ENCODE measurements at places on chromosomes 13 and 19. TPM values are rescaled to one million over a fixed set of nuclear protein-coding genes. Genes with fewer than 3 reads are reported as not detected.

DNA sequence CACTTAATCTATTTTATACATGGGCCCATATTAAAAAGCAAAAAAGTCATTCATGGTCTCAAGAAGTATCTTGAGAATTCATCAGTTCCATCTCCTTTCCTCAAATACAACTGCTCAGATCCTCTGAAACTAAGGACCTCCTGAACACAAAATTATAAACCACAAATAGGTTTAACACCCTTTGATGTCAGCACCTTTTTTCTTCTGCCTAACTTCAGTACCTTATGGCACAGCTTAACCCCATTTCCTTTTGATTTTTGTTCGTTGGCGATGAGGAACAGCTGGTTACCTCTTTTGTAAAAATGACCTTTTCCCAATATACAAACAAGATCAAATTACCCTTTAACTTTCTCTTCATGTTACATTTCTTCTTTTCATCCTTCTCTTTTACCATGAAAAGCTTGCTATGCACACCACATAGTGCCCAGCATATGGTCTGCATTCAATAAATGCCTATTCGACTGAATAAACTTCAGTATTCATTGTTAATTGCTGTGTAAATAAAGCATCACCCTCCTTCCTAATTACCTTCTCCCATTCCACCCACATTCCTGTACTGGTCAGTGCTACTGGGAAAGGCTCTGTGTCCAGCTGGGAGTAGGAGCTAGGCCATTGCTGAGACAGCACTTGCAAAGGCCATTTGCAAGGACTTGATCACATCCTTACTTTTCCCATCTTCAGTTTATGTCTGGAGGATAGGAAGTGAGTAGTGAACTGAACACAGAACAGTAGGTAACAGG is 317.9 kb downstream of the SHISA2 start:
- no peak for ATAC-seq

DNA sequence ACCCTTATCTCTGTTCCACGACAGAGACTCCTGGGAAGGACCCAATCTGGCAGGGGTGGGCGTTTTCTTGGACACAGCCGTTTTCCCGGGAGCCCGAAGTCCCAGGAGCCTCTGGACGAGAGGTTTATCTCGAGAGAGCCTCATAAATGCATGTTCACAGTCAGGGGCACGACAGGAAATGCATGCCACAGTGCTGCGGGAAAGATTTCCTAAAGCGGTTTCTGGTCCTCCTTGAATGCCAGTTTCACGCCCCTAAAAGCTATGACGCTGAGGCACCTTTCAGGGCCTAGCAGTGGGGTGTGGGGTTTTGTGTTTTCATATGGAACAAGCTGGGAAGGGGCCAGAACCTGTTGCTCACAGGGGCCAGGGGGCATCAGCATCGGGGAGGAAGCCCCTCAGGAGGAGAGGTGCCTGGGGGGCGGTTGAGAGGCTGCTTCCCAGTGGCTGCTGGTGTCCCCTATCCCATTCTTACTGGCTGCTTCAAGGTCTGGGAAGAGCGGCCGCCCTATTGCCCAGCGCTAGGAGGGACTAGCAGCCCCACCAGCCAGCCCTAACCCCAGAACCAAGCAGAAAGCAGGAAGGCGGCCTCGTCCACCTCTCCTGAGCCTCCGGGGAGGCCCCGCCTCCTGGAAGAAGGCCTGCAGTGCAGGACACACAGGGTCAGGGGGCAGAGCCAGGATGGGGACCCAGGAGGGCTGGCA is 157.0 kb downstream of the KDM4B start:
- ATAC-seq, result no peak

ZNF226 gene
- 12.4 TPM for total RNA-seq

- peak; percentile 38 for ATAC-seq
Measured at GRCh38 chr19:2478278-2478755, 2.4 kb downstream of the GADD45B start.

DNA sequence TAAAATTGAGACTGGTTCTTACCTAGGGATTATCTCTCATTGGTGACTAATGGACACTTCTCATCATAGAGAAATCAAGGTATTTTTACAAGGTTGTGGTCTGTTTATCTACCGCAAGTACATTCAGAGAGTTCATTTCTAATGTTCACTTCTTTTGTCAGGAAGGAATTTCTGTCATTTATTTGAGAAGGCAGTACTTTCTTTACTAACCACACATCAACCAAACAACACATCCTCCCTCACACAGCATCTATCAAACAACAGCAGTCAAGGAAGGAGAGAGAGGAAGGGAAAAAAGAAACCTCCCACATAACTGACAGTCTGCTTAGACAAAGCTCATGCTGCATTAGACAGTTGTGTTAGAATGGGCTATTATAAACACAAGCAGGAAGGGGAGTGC is 182.3 kb upstream of the KLF12 start:
- no peak for ATAC-seq

DNA sequence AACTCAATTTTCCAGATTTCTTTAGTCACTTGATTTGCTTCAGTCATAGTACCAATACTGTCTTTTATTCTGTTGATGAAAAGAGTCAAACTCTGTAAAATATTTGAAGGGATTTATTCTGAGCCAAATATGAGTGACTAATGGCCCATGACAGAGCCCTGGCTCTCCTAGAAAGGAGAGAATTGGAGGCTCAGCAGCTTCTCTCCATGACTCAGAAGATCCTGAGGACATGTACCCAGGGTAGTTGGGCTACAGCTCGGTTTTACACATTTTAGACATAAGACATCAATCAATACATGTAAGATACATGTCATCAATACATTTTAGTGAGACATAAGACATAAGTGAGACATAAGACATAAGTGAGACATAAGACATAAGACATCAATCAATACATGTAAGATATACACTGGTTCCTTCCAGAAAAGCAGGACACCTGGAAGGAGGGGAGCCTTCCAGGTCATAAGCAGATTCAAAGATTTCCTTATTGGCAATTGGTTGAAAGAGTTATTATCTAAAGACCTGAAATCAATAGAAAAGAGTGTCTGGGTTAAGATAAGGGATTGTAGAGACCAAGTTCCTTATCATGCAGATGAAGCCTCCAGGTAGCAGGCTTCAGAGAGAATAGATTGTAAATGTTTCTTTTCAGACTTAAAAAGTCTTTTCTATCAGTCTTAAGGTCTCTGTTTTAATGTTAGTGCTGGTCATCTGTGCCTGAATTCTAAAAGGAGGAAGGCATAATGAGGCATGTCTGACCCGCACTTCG is 179.8 kb upstream of the RFC3 start:
- ATAC-seq, result peak; percentile 74

DNA sequence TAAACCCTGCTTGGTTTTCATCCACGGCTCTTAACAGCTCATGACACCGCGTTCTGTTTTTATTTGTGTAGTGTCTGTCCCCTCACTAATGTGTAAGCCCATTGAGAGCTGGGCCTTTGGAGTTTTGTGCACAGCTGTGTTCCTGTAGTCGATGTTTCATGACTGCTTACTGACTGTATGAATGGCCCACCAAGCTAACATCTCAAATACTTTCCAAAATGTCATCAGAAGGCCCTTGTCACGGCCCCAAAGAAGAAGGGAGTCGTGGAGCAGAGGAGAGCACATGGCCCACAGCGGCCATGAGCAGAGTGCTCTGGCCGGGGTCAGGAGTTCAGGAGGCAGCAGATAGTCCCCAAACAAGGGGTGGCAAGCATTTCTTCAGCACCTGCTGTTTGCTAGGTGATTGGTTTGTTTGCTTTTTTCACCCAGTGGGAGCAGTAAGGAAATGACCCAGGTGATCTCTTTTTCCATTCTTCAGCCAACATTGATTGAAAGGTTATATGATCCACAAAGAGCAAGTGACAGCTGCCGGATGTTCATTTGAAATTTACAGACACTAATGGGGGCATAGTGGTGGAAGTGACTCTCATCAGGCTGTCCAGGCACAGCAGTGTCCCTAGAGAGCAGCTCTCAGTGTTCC is 315.2 kb downstream of the ATP8A2 start:
- no peak for ATAC-seq

ACER1 gene
- 1.8 TPM for total RNA-seq

DNA sequence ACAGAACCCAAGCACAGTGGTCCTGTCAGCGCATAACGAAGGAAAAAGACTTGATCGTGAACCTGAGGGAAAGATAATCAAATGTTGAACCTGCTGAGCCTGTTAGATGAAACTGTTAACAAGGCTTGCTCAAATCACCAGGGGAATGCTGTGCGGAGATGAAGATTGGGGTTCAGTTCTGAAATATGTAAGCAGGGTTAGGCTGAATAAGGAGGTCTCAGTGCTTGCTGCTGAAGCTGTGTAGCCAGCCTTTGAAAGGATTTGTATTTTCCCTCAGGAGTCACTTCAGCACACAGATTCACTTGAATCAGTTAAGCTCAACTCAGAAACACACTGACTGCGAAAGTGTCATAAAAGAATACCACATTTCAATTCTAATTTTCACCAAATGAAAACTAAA is 793.5 kb downstream of the OLFM4 start:
- ATAC-seq, result no peak

- ATAC-seq, result no peak
Measured at GRCh38 chr13:30163441-30163840, 143.9 kb downstream of the KATNAL1 start.

DNA sequence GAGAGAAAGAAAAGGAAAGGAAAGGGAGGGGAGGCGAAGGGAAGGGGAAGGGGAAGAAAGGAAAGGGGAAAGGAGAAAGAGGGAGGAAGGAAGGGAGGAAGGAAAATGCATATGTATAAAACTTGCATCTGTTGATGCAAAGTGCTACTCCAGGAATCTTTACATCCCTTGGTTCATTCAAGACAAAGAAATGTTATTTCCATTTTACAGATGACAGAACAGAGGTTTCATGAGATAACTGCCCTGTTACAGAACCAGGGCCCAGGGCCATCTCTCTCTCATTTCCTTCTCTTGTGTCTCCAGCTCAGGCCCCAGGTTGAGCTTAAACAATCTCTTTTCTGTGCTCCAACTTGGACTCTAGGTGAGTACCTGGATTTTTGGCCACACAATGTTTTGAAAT is 1.8 kb upstream of the SLC25A30 start:
- no peak for ATAC-seq

ZNF541 gene
- 0.08 TPM for total RNA-seq

DNA sequence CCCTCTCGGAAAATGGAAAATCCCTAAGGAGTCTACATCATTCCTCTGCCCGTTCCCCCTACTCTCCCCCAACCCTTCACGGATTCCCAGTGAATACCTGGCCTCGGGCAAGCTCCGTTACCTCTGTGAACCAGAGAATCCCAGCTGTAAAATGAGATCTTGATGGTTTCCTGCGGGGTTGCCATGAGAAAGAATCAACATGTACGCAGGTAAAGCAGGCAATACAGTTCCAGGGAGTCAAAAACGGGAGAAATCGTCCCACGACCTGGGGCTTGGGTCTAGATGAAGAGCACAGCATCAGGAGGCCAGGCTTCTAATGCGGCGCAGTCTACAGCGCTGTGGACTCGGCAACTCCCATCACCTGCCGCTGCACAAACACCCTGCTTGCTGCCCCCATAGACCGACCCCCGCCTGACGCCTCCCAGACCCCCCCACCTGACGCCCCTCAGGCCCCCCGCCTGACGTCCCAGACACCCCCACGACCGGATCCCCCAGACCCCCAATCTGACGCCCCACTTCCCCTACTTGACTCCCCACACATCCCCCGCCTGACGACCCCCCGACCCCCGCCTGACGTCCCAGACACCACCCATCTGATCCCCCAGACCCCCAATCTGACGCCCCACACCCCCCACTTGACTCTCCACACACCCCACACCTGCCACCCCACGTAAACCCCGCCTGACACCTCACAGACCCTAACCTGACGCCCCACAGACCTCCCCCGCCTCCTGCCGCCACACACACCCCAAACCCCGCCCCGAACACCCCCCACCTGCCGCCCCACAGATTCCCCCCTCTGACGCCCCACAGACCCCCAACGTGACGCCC is 680 bp downstream of the LIG4 start:
- ATAC-seq, result peak; percentile 6

- no peak for ATAC-seq
Measured at GRCh38 chr19:10805758-10806247, 30.2 kb downstream of the TMED1 start.

- peak; percentile 58 for ATAC-seq
Measured at GRCh38 chr19:51531349-51532315, at the start of gene SIGLEC6. Gene SIGLEC6, minus strand, starts transcription at chr19:51531670. Its CDS starts 22 bp downstream, at chr19:51531648.

- ATAC-seq, result no peak
Measured at GRCh38 chr19:21698215-21698614, 69.2 kb downstream of the ZNF100 start.

- peak; percentile 53 for ATAC-seq
Measured at GRCh38 chr13:60933638-60934037, 482.0 kb downstream of the PCDH20 start.

DNA sequence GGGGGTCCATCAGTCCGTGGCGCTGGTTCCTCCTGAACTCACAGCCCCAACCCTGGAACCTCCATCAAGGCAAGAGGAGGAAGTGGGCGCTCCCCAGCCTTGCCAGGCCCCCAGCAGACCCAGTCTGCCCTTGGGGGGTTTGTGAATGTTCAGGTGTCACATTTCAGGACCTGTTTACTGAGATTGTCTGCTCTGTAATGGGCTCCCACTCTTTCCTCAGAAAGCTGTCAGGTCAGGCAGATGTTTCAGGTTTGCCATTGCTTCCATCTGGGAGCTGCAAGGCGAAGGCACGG is 29.4 kb downstream of the TSSK6 start:
- ATAC-seq, result no peak

DNA sequence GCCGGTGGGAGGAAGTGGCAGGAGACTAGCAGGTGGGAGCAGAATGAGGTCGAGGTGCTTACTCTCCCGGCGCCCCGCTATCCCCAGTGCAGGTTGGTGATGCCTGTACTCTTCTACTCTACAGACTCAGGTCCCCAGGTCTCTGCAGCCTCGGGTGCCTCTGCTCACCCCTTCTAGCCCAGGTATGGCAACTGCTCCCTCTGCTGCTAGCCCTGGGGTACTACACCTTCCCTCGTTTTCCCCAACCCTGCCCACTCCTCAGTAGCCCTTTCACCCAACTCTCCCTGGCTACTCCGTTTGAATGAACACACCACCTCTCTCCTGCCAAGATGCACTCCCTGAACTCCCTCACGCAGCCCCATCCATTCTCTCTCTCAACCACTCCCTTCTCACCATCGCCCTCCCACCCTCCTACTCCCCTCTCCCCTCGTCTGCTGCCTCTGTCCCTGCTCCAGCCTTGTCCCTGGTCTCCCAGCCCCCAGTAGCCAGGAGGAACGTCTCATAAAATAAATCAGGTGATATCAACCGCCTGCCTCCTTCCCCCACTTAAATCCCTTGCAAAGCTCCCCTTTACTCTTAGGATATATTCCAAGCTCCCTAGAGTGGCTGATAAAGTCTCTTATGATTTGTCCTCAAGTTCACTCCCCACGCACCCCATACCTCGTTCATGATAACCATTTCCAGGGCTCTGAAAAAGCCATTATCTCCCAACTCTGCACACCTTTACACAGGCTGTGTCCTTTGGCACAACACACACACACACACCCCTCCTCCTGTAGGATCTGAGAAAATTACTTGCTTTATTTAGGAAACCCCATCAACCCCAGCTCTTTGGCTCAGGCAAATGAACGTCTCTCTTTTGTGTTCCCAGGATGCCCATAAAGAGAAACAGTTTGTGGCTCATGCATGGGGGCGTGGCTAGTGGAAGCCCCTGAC is 8.2 kb upstream of the MEIS3 start:
- peak; percentile 67 for ATAC-seq
